Motor neuron (in vitro differentiated cells): ENCODE measurements at places on chromosomes 2 and 18. TPM values are rescaled to one million over a fixed set of nuclear protein-coding genes. Genes with fewer than 3 reads are reported as not detected.

The SERPINB10 gene
- not detected in 2 replicates for total RNA-seq

The MATN3 gene
- 0.41 and 0.48 TPM in 2 replicates for total RNA-seq

The ARHGAP28 gene
- 7.4 and 7.6 TPM in 2 replicates for total RNA-seq

The TMEM163 gene
- total RNA-seq, result 11.2 and 17.0 TPM in 2 replicates

The OTX1 gene
- total RNA-seq, result 2.3 and 2.9 TPM in 2 replicates

The KCNG2 gene
- 0.18 and 0.41 TPM in 2 replicates for total RNA-seq

The NDUFAF7 gene
- total RNA-seq, result 14.4 and 18.0 TPM in 2 replicates

The SGPP2 gene
- 0.92 and 1.2 TPM in 2 replicates for total RNA-seq

The CHRND gene
- total RNA-seq, result 0.05 and 0.13 TPM in 2 replicates

The CWC22 gene
- 13.7 and 15.2 TPM in 2 replicates for total RNA-seq

- peak; percentile 48 for ATAC-seq
Measured at GRCh38 chr2:219967247-219968245, 340.1 kb downstream of the SLC4A3 start.

- ATAC-seq, result no peak
Measured at GRCh38 chr2:197286805-197287595, 23.6 kb downstream of the ANKRD44 start.

GRCh38 chr2:239930378-239930777, 94.8 kb downstream of the NDUFA10 start:
- no peak for ATAC-seq

DNA sequence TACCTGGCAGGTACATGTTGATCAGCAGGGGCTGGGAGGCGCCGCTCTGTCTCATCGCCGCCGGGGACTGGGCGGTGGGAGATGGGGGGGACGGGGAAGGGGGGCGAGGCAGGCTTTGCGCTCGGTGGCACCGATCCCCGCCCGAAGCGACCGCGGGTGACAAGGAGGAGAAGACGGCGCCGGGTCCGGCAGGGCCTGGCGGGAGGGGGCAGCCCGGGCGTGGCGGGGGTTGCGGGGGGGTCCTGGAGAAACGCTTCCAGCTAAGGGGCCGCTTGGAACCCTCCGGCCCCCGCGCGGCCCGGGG, at the start of gene FEV:
TSS of gene FEV (minus strand) at position 164 of the 304 bp plus-strand sequence. CDS start at position 55, 109 bp downstream.
- ATAC-seq, result no peak

- no peak for ATAC-seq
Measured at GRCh38 chr2:44573996-44574395, 212.2 kb downstream of the CAMKMT start.

GRCh38 chr18:76643199-76643598, 148.2 kb upstream of the ZNF516 start:
- no peak for ATAC-seq

DNA sequence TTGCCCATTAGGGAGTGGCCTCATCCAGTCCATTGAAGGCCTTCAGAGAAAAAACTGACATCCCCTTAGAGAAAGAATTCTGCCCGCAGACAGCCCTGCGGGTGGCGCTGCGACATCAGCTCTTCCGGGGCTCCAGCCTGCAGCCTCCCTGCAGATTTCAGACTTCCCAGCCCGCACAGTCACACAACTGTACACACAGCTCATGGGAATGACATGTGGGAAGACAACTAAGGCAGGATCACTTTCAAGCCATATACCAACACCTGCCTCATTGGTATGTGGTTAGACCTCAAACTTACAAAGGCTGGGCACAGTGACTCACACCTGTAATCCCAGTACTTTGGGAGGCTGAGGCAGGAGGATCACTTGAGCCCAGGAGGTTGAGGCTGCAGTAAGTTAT, 24.8 kb upstream of the TUBB6 start:
- no peak for ATAC-seq

GRCh38 chr2:28408764-28409599, 16.3 kb downstream of the FOSL2 start:
- no peak for ATAC-seq

- no peak for ATAC-seq
Measured at GRCh38 chr2:55019526-55020258, 30.6 kb downstream of the RTN4 start.

DNA sequence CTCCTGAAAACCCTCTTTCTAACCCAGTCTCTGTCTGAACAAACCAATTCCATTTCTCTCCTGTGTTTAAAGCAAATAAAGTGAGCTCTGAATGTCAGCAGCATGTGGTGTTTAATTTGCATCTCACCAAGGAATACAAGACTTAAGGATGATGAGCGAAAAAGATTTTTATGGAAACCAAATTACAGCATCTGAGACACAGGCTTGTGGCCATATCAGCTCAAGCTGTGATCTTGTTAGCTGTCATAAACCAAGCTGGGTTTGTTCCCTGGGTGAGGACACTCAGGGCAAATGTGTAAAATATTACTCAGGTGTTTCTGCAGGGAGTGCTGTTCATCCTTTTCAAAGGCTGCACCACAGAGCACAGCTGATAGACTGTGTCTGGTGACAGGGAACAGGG, 129.3 kb upstream of the REV1 start:
- ATAC-seq, result no peak

DNA sequence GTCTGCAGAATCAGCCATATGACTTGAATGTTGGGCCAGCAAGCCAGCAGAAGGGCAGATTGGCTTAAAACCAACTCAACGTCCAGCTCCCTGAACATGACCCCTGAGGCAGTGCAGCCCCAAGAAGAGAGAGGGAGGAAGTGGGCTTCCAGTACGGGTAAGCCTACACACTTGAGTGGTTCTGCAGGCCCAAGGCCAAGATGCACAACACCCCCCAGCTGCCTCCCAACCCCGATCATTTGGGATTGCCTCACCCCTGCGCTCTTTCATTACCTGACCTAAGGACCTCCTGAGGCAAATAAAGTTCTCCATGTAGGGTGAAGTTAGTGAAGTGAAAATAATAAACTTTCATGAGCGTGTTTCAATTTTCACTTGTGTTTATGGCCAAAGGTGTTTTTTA, 536.0 kb downstream of the TNS1 start:
- no peak for ATAC-seq

GRCh38 chr18:13796515-13796914, 27.4 kb upstream of the MC5R start:
- no peak for ATAC-seq

- ATAC-seq, result no peak
Measured at GRCh38 chr2:53182601-53183000, 585.0 kb upstream of the CHAC2 start.

- peak; percentile 56 for ATAC-seq
Measured at GRCh38 chr2:32237488-32237887, 27.2 kb downstream of the NLRC4 start.

DNA sequence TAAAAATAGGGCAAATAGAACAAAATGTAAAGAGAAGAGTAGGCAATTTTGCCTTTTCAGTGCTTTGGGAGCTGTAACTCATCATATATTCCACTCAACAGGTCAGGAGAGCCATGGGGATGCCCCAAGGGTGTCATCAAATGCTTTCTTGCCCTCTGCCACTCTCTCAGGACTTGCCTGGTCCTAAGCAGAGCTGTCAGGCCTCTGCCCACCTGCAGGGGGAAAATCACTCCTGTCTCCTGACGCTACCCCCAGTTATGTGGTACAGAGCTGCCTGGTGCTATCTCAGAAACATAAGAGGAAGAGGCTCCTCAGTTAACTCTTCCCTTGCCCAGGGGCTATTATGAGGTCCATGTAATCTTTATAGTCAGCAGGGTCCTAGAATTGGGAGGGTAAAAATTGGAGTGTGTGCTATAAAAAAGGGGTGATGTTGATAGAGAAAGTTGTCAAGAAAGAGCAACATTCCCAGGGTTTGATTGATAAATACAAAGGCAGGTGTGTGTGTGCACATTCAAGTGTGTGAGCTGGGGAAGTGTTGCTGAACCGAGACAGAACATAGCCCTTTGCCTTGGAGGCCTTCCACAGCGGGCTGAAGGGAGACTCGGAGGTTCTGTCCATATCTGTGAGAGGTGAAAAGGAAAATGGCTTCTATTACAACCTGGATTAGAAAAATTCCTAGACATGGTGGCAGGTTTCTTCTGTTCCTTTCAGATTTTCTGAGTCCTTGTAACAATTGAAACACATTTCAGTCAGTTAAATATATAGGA, 25.4 kb downstream of the PTPRM start:
- peak; percentile 83 for ATAC-seq

- peak; percentile 86 for ATAC-seq
Measured at GRCh38 chr2:73268830-73269685, 15.2 kb downstream of the FBXO41 start.

GRCh38 chr2:160290598-160290997, 90.5 kb upstream of the ITGB6 start:
- ATAC-seq, result no peak

- ATAC-seq, result peak; percentile 60
Measured at GRCh38 chr2:46471-47345, at the start of gene FAM110C. TSS of gene FAM110C (minus strand) at chr2:46505. CDS start at chr2:46385, 120 bp downstream.

- no peak for ATAC-seq
Measured at GRCh38 chr2:143807192-143807591, 678.0 kb downstream of the ARHGAP15 start.

DNA sequence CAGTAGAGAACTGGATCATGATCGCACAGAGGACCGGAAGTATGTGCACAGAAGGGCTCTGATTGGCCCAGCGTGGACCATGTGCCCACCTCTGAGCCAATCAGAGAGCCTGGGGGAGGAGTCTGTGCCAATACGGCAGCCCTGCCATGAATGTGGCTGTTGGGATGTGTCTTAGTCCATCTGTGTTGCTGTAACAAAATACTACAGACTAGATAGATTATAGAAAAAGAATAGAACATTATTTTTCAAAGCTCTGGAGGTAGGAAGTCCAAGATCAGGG, 132.0 kb downstream of the NDUFA10 start:
- no peak for ATAC-seq

DNA sequence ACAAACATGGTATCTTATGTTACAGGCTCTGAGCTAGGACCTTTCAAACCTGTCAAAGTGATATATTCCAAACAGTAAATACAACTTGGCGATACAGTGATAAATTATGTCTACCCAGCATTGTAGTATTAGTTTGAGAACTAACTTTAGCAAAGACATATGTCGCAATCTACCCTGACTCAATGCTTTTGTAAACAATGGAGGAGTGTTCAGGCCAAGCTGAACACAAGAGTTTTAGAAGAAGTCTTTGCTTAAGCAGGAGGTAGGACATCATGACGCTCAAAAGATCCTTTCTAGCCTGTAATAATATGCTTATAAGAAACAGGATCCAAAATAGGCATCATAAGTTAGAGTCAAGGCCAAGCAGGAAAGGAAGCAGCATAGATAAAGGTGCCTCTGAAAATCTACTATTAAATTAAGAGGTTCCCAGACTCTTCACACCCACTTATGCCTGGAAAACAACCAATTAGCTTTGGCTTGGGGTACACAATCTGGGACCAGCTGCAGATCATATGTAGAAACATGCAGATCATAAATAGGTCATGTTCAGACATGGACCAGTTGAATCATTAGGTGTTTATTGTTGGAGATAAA, 132.5 kb downstream of the CSRNP3 start:
- no peak for ATAC-seq

GRCh38 chr2:181177376-181177775, 197.0 kb downstream of the UBE2E3 start:
- no peak for ATAC-seq

DNA sequence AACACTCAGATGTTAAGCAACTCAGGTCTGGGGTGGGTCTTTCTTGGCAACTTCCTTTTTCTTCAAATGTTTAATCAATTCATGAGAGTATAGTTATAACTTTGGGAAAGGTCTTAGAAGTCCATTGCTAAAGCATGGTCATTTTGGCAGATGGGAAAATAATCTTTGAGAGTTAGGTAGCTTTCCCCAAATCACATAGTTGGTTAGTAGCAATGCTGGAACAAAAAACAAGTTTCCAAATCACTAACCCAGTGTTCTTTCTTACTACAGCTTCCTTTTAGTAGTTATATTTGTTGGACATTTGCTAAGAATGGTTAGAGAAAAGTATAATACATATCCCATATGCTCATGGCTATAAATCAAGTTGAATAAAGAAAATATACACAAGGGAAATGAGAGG, 185.2 kb upstream of the SLC14A2 start:
- no peak for ATAC-seq

- no peak for ATAC-seq
Measured at GRCh38 chr18:31248783-31249521, 69.0 kb upstream of the DSG1 start.

GRCh38 chr2:222481941-222482340, 57.6 kb downstream of the SGPP2 start:
- no peak for ATAC-seq

DNA sequence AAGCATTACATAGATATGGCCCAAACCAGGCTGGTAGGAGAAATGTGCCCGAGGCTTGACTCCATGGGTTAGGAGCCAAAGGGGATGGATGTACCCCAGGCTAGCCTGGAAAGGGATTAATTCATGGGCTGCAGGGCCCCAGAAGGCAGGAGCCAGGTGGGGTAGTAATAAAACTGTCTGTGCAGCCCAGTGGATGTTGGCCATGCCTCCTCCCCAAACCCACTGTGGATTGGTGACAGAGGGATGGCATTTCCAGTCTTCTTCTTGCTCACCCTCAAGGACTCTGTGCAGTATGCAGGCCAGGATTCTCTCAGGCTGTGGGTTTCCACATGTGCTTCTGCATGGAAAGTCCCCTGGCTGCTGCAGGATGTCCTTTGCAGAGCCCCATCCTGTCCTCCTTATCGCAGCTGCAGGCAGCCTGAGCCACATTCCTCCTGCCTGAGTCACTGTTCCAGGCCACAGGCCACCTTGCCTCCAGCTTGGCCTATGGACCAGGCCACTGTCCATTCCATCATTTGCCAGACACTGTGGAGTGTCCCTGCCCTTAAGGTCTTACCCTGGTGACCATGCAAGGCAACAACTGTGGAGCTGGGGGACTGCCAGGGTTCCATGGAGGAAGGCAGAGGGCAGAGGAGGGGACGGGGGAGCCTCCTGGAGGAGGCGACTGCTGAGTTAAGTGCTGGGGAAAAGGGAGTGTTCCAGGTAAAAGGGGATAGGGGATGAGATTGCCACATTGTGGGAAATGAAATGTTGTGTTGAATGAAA, 38.9 kb downstream of the INO80C start:
- ATAC-seq, result no peak

DNA sequence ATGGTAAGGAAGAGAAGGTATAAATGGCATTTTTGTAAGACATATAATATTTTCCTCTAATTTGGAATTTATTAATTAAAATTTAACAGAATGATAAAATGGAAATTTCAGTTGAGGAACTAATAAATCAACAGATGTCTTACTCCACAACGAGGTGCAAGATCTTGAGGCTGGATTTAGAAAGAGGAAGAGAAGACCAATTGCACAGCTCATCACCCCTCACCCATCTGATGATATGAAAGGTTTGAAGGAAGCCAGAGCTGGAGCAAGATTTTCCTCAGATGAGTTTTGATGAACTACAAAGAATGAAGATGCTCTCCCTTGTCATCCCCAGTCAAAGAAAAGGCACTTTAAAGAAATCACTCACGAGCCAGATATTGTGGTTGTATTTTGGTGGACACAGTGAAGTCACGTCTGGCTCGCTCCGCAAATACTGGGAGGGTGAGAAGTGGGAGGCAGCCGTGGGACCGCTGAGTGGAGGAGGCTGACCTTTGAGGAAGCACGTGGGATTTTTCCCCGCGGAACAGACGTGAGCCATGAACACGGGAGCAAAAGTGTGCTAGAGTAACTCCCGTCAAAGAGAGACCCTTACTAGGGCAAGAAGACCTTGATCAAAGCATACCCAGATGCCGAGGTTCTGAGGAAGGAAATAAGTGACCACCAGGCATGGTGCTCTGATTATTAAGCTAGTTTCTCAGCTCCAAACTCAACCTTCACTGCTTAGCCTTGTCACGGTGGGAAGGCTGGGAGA, 511.4 kb downstream of the RNF144A start:
- no peak for ATAC-seq

- ATAC-seq, result no peak
Measured at GRCh38 chr2:20027705-20028434, 15.4 kb upstream of the MATN3 start.

GRCh38 chr18:70513502-70514171, 224.8 kb downstream of the SOCS6 start:
- no peak for ATAC-seq
